Mucosa of descending colon (tissue), 3 donors: ENCODE measurements at places on chromosomes 12 and 14. TPM values are rescaled to one million over a fixed set of nuclear protein-coding genes. Genes with fewer than 3 reads are reported as not detected.

DNA sequence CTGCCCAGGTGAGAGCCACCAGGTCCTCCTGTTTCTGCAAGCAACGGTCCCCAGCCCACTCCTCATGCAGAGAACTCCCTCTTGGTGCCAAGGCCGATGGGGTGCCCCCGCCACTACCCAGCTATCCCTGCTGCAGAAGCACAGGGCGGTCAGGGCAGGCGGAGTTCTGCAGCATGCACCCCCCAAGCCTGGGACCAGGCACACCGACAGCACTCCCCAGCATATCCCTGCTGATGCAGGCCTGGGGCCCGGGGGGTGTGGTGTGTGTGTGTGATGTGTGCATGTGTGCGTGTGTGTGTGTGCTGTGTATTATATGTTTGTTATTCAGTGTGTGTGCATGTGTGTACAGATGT is 27.7 kb upstream of the FZD10 start:
- DNase-seq = no peak

- DNase-seq = no peak
These were observed 860.4 kb downstream of the VRK1 start for GRCh38 chr14:97657609-97658008.

- DNase-seq = no peak
These were observed 928.2 kb downstream of the NRXN3 start for GRCh38 chr14:79098324-79098723.

GRCh38 chr14:81432219-81432661 is 32.1 kb upstream of the STON2 start:
- DNase-seq = no peak

Gene CLEC4A
- total RNA-seq = 1.0 TPM

- no peak for DNase-seq
These were observed 10.4 kb downstream of the APPL2 start for GRCh38 chr12:105225505-105226015.

- no peak for DNase-seq
These were observed 6.4 kb upstream of the TBPL2 start for GRCh38 chr14:55446833-55447232.

- no peak for DNase-seq
These were observed 45.6 kb upstream of the SOCS2 start for GRCh38 chr12:93526786-93527428.

DNA sequence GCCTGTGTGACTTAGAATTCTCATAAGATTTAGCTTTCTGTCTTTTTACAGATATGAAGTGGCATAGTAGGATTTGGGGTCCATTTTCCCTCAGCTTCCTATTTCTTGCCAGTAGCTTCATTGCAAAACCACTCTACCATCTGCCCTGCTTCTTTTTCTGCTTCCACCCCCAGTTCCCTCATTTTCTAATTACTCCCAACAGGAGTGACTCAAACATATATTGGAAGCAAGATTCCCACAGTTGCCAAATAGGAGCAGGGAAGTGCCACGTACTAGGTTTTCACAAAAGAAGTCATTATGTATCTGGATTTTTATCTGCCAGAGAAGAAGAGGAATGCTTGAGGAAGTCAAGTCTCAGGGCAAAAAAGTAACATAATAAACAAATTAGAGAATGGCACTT is 64.1 kb downstream of the ANO4 start:
- DNase-seq = no peak

DNA sequence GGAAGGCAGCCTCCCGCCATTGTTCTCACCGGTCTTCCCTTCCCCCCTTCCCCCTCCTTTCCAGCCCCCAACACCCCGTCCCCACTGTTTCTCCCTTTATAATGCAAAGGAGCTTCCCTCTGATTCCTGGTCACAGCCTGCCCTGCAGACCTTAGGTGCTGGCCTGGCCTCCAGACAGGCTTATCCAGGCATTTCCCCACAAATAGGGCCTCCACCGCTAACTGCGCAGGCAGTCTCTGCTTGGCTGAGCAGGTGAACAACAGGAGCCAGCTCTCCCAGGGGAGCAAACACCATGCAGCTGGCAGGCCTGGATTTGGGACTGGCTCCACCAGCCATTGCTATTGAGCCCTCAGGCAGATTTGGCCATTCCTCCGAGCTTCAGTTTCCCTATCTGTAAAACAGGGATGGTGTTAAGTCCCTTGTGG is 46.0 kb downstream of the SMIM41 start:
- no peak for DNase-seq

- peak; percentile 92 for DNase-seq
These were observed at the start of gene RNF212B for GRCh38 chr14:23237772-23238594. RNF212B (plus strand) TSS chr14:23237936; CDS start chr14:23240346, 2,410 bp downstream.

GRCh38 chr12:131386167-131386521 is 324.7 kb upstream of the SFSWAP start:
- DNase-seq = no peak

GRCh38 chr14:104116756-104117340 is 21.5 kb upstream of the KIF26A start:
- peak; percentile 75 for DNase-seq

DNA sequence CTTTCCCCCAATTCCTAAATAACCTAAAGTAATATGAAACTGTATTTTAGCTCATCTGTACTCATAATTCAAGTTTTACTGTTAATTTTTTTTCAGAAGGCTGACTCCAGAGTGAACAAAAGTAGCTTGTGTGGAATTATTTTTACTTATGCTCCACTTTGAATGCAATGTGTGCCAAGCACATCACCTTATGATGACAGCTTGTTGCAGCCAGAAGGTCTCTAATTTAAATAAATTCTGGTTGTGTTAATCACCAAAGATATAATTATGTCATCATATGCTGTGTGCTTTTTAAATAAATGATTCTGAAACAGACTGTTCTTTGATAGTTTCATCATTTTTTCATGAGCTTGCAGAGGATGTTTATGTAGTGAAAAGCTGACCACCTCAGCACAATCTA is 283.1 kb downstream of the TMEM117 start:
- DNase-seq = no peak

Gene KRT6C
- not detected for total RNA-seq

GRCh38 chr12:51429700-51430099 is 5.1 kb downstream of the SLC4A8 start:
- no peak for DNase-seq
